Fibroblast of mammary gland (primary cell): ENCODE measurements at places on chromosomes 3 and 15.

GRCh38 chr3:187746442-187747281 lies 1.4 kb upstream of the BCL6 start:
- DNase-seq: peak; percentile 51

DNA sequence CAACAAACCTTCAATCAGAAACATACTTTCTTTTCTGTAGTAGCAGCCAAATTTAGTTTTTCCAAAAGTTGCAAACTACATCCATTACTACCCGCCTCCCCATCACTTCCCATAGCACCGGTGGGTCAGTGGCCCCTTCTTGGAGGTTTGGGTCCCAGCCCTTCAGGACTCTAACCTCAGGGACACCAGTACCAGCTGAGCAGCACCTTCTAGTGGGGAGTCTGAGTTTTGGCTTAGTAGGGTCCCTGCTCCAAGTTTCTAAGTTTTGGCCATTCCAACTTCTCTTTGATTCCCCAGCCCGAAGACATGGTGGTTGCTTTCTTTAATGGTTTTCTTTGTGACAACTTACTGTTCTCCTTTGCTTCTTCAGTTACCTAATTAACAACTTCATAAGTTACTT lies 160.6 kb downstream of the ECT2 start:
- no peak for DNase-seq

GRCh38 chr3:184184546-184185230 lies 1.3 kb upstream of the ABCF3 start:
- DNase-seq: no peak

DNA sequence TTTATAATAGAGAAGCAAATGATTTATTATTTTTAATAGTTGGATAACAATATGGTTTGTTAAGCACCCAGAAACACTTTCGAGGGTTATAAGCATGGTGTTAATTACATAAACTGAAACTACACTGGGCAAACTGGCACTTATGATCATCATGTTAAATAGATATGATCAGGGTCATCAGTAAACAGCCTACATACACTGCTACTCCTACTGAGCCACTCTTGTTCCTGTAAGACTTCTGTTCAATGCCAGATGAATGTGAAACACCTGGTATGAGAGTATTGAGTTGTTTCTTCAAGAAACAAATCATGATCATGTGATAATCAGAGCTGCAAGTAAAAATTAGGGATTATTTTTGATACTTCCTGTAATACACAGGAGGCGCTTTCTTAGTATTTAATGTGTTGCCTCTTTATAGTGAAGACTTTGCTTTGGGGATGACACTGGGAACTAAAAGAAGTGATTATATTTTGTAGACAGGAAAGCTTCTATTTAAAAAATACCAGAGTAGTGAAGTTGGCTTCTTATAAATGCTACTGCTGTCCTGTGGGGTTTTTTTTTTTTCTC lies 32.3 kb upstream of the UTS2B start:
- DNase-seq: no peak

DNA sequence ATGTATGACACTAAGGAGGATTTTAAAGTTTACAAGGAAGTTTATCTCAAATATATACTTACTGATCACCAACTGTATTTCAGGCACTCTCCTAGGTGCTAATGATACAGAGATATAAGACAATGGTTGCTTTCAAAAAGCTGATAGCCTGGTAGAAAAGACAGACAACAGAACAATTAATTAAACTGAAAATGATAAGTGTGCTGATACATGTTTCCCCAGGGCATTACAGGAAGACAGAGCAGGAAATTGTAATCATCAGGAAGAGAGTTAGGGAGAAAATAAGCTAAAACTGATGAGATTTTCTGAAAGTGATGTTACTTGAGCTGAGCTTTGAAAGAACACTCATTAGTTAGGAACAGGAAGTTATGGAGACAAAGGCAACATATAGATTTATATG lies 229.7 kb downstream of the RSRC1 start:
- DNase-seq: no peak

GRCh38 chr3:194959217-194959616 lies 273.5 kb downstream of the FAM43A start:
- no peak for DNase-seq

GRCh38 chr3:9169956-9170850 lies 79.2 kb downstream of the SRGAP3 start:
- DNase-seq: no peak

GRCh38 chr3:52240059-52240885 lies 1.3 kb upstream of the TWF2 start:
- peak; percentile 98 for DNase-seq

DNA sequence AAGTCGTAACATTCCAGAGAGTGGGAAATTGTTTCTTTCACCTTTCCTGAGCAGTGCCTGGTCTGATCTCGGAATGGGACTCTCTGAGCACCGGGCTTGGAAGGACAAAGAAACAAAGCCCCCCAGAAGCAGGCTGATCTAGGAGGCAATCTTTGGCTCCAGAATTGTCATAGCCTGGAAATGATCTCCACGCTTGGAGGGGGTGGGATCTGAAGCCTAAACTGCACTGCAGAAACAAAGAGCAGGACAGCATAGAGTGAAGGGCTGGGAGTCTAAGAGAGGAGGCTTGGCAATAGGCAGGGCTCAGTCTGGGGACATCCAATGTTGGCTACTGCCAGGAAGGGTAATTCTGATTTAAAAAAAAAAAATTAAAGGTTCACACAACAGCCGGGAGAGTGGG lies 1.9 kb downstream of the CRABP1 start:
- DNase-seq: no peak

DNA sequence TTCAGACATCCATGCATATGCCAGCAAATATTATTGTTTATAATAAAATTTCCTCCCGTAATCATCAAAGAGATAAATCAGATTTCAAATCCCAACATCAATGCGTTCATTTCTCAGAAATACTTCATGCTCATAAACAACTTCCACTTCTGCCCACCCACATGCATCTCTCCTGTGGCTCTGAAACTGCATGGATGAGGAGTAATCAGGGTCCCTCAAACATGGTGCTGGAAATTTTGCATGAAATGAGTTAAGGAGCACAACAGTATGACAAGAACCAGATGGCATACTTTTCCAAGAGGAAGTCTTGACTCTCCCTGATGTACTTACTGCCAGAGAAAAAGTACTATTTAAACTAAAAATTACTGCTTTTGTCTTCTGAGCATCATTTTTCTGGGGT lies 26.9 kb upstream of the MFSD1 start:
- DNase-seq: peak; percentile 24

DNA sequence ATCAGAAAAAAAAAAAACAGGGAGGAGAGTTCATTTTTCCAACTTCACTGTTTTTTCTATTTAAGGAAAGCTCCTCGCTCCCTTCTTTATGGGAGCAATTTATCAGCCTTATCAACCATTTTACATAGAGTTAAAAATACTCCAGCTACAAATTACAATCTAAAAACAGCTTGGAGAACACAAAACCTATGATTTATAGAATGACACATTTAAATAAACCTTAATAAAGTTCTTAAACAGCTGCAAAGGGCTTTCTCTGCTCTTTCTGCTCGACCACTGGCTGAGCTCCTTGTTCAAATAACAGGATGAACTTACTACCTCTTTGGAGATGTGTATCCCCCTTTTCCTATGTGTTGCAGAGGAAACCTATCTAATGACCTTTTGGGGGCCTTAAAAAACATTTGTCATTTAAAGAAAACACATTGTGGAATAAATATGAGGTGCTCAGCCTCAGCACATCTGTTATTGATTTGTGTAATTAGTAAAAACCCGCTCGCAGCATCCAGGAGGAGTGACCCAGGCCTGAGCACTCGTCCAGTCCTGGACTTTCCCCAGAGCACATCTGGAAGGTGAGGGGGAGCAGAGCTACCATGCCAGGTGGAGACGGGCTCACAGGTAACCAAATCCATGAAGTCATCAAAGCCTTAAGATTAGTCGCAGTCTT lies 231.2 kb downstream of the ATP8B4 start:
- DNase-seq: peak; percentile 47

GRCh38 chr15:71054286-71054952 lies 60.9 kb upstream of the THSD4 start:
- DNase-seq: no peak

- no peak for DNase-seq
These were observed 31.0 kb upstream of the RASGRF1 start for GRCh38 chr15:79121571-79121970.

GRCh38 chr3:71726146-71726545 lies 944 bp upstream of the EIF4E3 start:
- DNase-seq: no peak

- peak; percentile 24 for DNase-seq
These were observed 990 bp upstream of the CLDN1 start for GRCh38 chr3:190323246-190323626.

GRCh38 chr15:38555686-38556334 lies 8.8 kb downstream of the RASGRP1 start:
- peak; percentile 70 for DNase-seq

GRCh38 chr3:106533788-106534160 lies 665.0 kb upstream of the CBLB start:
- DNase-seq: no peak

DNA sequence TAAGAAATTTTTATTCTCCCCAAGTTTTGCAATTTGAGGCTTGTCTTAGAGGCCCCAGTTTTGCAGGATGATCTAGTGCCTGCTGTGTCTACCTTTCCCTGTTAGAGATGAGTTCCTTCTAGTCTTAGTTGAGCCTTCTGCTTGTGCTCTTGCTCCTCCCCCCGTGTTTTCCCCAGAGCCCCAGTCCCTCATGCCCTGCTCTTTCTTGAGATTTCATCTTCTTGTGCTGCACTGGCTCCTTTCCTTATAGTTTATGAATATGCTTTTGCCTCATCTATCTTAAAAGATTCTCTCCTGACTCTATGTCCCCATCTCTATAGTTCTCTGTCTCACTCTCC lies 4.7 kb downstream of the GAP43 start:
- DNase-seq: no peak

- DNase-seq: no peak
These were observed 75.6 kb downstream of the PDZRN3 start for GRCh38 chr3:73549051-73549600.

- DNase-seq: peak; percentile 69
These were observed 53.1 kb downstream of the CACNA2D2 start for GRCh38 chr3:50450209-50450921.

DNA sequence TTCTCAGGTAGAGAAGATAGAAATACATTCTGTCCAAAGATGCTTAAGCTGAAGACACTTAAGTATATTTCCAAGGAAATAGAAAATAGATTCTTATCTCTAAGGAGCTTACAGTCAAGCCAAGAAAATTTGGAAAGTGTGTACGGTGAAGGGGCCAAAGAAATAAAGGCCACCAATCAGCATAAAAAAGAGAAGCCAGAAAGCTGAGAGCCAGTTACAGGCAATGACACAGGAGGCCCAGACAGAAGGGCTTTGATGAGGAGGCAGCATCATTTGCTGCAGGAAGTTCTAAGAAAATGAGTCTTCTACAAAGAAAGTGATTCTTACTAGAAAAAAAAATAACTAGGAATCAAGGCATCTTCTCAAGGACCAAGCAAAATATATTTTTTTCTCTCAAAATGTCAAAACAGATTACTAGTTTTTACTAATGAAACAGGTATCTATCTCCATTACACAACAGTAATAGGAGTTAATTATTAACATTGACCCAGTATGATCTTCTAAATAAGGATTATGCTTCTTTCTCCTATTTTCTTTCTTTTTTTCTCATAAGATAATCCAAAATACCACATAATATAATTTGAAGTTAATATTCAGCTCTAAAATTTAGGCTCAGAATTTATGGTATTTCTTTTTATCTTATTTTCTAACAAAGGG lies 82.1 kb upstream of the PHLDB2 start:
- no peak for DNase-seq

DNA sequence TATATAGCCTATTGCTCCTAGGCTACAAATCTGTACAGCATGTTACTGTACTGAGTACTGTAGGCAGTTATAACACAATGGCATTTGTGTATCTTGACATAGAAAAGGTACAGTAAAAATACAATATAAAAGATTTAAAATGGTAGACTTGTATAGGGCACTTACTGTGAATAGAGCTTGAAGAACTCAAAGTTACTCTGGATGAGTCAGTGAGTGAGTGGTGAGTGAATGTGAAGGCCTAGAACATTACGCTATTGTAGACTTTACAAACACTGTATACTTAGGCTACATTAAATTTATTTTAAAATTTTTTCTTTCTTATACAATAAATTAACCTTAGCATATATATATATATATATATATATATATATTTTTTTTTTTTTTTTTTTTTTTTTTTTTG lies 140.0 kb upstream of the UBE2E1 start:
- peak; percentile 73 for DNase-seq

GRCh38 chr3:186307594-186308221 lies 54.3 kb downstream of the DGKG start:
- DNase-seq: peak; percentile 60

DNA sequence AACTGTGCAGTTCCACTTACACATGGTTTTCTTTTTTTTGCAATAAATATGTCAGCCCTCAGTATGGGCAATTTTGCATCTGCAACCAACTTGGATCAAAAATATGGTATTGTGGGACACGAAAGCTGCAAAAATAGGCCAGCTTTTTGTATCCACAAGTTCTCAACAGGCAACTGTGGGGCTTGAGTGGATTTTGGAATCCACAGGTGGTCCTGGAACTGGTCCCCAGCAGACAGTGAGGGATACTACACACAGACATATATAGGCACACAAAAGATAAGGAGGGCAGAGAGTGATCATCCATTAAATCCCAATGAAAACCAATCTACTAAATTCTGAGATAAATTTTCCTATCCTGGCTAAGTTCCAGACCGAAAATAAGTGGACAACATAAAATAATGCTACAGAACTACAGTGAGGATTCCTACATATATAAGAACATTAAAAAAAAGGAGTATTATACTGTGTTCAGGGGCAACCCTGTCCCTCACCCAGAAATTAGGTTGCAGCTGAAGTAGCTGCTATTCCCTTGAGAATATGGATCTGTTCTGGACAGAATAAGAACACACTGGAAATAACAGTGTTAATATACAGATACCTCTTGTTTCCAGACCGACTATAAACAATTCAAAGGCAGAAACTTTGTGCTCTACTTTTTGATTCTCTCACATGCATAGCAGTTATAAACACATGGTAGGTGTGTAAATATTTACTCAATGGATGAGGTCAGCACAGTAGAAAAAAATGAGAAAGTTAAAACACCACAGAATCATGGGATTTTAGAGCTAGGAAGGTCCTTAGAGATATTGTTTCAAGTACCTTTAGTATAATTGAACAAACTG lies 25.4 kb downstream of the DENND4A start:
- DNase-seq: peak; percentile 12

DNA sequence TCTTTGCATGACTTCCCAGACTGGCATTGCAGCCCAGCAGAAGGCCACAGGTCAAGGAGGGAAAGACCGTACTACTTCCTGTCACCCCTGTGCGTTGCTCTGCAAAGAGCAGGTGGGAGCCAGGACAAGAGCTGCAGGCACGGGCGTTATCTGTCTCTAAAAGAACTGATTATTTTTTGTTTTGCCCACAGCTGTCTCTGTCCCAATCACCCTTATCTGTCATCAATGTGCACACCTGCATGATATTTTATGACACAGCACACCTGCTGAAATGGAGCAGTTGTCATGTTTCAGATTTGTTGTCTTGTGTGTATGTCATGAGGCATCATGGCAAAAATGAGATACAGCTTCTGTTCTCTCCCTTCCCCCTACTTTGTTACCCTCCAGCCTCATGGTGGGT lies 58.8 kb downstream of the SLCO3A1 start:
- DNase-seq: no peak
